ENCODE measurements at places on chromosomes 2 and 18. TPM values are rescaled to one million over a fixed set of nuclear protein-coding genes. Genes with fewer than 3 reads are reported as not detected.

GRCh38 chr18:50754297-50754696, 65.5 kb downstream of the MRO start:
- ATAC-seq, result no peak

DNA sequence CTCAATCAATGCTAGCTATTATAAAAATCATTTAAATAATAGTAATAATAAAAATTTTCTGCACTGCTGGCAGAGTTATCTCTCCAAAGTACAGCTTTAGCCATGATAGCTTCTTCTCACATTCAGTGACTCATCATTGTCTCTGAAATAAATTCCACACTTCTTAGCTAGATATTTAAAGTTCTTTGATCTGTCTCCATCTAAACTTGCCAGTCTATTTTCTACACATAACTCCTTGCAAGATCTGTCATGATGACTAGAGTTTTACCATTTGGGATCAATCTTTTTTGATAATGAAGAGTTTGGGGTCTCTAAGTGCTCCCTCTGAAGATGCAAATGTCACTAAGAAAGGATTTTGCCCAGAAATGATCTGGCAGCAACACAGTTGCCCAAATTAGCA, 155.4 kb upstream of the LHCGR start:
- ATAC-seq, result no peak

DNA sequence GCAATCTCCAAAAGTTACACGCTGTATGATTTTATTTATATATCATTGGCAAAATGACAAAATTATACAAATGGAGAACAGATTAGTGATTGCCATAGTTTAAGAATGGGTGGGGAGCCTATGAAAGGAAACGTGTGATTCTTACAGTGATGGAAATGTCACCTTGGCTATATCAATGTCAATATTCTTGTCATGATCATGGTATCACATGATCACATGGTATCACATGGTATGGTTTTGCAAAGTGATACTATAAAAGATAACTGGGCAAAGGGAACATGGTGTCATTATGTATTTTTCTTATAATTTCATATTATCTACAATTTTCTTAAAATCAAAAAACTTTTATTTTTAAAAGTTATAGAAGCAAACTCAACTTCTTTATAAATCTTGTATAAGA, 606.2 kb upstream of the ZEB2 start:
- ATAC-seq, result no peak

DNA sequence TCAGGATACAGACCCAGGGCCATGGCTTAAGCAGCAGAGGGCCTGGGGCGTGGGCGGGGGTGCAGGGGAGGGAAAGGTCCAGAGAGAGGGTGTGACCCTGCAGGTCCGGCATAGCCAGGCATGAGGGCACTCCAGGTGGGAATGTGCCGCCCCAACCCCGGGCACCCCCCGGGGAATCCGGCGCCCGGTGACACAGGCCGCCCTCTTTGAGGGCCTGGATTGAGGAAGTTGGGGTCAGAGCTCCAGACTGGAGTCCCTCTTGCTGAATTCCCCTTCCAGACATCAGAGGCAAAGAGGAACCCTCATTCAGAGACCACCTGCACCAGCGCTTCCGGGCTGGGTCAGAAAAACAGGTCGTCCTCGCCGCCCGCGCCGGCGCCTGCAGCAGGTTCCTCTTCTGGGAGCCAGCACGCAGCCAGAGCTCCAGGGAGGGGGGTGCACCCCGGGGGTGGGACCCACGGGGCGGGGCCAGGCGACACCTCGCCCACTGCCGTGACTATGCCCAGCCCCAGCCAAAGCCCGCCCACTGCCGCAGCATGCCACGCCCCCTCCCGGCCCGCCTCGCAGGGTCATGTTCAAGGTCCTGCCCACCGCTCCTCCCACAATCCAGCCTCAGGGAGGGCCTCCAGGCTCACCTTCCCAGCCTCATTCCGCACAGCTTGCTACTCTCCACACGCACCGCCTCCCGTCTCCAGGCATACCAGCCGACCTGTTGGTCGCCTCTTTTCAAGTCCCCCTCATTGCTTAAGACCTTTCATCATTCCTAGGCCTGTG, 98.3 kb upstream of the ID2 start:
- peak; percentile 97 for ATAC-seq

- no peak for ATAC-seq
Measured at GRCh38 chr2:42659609-42660008, 91.2 kb downstream of the MTA3 start.

DNA sequence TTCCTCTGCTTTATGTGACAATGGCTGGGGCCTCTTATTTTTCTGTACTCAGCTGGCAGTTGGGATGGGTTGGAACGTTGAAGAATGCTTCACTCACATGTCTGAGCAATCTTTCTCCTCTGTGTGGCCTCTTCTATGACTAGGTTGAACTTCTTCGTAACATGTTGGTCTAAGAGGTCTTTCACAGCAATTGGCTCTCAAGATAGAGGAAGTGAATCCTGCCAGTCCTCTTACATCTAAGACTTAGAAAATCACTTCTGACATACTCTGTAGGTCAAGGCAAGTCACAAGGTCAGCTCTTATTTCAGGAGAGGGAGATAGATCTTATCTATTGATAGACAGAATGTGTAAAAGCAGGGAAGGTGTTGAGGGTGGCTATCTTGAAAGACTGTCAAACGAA, 174.1 kb downstream of the NYAP2 start:
- ATAC-seq, result no peak

GRCh38 chr2:144663207-144663606, 143.3 kb upstream of the ZEB2 start:
- no peak for ATAC-seq

DNA sequence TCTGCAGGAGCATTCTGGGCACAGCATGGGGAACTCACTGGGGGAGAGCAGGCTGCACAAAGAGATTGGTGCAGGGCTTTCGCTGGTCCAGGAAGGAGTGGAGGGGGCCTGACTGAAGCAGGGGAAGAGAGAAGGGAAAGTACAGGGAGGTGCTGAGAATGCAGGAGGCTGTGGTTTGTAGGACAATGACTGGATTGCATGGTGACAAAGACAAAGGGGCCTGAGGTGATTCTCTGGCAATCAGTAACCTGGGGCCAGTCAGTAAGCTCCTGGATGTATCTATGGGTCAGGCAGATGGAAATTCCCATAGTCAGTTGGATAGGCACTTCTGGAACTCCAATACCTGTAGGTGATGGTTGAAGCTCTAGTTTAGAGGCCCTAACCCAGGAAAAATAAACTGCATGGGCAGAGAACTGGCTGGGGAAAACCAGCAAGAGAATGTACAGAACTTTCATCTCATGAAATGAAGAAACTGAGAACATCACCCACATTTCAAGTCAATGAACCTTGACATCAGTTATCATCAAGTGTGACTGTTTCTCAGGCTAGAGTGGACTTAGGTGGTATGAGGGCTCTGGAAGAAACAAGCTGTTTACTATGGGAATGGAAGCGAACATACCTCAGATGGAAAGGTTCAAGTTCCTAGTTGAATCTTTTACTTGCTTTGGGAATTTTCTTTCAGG, 193.2 kb downstream of the TPGS2 start:
- ATAC-seq, result no peak

DNA sequence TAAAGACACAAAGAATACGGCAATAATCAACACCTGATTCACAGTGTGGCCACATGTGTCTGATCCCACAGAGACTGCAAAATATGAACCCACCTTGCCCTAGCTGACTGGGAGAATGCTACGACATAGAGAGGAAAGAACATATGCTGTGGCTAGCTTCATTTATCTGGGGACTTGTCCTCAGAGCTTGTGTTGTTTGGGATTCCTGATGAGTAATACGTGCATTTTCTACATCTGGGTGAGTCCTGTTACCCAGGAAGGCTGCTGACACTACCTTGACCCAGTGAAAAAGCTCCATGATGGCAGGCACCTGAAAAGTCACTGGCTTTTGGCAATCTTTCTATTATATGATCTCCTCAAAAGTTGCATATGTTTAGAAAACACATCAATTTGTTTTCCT, 427.7 kb upstream of the LYPD1 start:
- no peak for ATAC-seq

DNA sequence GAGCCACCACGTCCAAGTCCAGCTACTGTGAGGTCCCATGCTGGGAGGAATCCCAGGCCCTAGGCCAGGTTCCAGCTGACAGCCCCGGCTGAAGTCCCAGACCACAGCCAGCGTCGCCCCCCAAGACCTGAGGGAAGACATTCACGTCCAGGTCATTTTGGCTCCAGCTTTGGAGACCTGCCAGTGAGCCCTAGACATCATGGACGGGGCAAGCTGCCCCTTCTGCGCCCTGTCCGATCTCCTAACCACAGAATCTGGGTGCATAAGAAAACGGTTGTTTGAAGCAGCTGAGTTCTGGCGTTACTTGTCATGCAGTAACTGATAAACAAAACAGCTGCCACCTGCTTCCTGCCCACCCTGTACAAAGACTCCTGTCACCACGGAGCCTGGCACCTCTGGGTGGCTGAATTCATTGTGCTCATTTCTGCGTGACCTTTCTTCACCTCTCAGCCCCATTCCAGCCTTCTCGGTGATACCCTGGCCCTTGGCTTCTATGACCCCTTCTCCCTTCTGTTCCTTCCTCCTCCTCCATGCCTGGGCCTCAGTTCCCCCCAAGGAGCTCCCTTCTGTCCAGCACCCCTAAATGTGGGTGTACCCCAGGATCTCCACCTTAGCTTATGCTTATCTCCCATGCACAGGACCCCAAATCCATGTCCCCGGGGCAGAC, 72.6 kb upstream of the SMAD7 start:
- no peak for ATAC-seq

DNA sequence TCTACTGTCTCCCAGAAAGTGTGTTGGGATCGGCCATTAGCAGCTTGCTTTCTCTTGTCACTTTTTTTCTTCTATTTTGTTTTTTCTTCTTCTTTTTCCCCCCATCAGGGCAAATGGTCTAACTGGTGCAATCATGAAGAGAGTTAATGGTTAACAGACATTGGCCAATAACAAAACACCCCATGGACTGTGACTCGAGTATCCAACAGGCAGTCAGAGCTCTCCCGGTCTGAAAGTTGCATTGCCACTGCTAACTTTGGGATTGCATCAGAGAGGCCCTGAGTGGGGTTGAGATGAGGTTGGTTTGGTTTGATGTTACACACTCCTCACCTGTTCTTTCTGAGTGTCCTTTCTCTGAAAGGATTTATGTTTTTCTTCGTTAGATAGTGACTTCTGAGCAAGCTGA, 12.9 kb upstream of the SNORC start:
- no peak for ATAC-seq

DNA sequence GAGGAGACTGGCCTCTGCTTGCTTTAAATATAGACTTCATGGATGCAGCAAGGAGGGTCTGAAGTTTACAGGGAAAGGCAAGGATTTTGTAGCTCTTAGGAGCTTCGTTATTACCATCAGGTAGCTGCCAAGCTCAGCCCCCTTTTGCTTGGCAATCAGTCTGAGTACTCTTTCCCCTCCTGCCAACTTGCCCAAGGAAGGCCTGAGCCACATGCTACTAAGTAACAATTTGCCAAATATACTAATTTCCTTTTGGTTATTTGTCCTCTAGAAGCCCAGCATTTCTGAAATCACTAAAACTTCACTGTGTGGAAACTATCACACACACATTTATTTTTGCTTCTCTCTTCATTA, 85.5 kb upstream of the ITPRID2 start:
- no peak for ATAC-seq

GRCh38 chr2:24672589-24672988, 120.6 kb downstream of the PTRHD1 start:
- no peak for ATAC-seq

GRCh38 chr2:165474619-165475276, 5.2 kb downstream of the CSRNP3 start:
- ATAC-seq, result peak; percentile 26

DNA sequence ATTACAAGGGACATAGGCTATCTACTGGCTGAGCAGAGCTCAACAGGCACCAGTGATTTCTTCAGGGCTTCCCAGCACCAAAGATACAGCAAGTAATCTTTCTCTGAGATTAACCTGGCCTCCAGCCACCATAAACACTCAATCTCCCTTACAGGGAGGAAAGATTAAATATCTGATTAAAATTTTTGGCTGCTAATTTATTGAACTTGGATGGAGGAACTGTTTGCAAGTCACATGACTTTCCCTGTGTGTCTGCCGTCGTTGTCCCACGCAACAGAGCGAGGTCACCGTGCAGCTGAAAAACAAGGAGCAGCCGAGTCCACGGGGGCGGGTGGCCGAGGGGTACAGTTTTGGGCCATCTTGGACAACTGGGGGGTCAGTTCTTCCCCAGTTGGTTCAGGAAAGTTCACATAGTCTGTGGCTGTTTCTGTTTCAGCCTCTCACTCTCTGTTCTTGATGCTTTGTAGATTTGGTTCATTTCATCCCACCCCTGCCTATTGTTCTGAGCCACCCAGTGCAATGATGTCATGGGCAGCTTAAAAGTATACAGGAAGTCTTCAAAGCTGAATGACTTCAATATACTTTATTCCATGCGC, 186.8 kb upstream of the CTAGE1 start:
- ATAC-seq, result no peak

DNA sequence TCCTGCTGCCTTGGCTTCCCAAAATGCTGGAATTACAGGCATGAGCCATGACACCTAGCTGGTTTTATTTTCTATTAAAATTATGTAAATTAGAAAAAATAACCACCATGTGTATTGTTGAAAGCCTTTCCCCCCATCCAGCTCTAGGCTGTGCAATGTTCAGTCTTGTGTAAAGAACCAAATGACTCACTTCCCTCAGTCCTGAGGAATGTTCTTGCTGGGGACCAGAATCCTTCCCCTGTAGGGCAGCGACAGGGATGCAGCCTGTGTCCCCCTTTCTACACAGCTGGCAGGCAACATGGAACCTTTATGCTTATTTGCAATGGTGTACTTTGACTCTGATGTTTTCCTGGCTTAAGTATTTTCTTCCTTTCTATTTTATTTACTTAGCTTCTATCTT, 29.4 kb downstream of the AOX1 start:
- ATAC-seq, result peak; percentile 46

DNA sequence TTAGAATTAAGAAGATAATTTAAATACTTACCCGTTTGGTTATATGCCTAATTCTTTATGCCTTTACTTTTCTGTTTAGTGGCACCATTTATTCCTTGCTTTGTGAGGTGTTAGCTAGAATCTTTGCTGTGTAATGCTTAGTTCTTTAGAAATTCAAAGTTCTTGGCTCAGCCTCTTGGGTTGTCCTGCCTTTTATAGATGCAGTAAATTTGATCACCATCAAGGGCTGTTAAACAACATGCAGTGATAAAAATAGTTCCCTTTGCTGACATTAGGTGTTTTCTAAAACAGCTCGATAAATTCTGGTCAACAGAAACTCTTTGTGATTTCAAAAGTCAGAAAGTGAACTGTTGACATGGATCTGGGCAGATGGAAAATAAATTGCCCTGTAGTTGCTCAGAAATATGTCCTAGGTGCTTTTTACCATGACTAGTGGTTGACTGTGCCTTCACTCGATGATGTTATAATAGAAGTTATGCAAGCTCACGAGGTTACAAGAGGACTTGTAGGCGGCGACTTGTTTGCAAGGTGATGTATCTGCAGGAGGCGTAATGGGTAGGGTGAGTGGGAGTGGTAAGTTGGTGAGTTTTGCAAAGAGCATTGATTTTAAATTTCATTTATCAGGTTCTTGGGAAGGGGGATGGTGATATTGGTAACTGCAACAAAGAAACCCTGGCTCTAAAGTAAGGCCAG, 52.1 kb downstream of the LRRTM1 start:
- ATAC-seq, result no peak

GRCh38 chr2:232568161-232568560, 17.7 kb downstream of the EIF4E2 start:
- ATAC-seq, result peak; percentile 99

The ARMC9 gene
- 16.7 TPM for total RNA-seq

The GMPPA gene
- 14.6 TPM for total RNA-seq

The CTLA4 gene
- not detected for total RNA-seq

The ABCG8 gene
- 0.94 TPM for total RNA-seq

The CABYR gene
- 4.2 TPM for total RNA-seq

The C2orf72 gene
- total RNA-seq, result 0.69 TPM

The REG1B gene
- not detected for total RNA-seq

The ATP5MC3 gene
- 217 TPM for total RNA-seq

The VIL1 gene
- total RNA-seq, result 0.91 TPM

The NEB gene
- 3.1 TPM for total RNA-seq

The FASTKD1 gene
- total RNA-seq, result 25.7 TPM

The TIMM21 gene
- total RNA-seq, result 25.2 TPM
